ENCODE measurements at places on chromosomes 5 and 9. TPM values are rescaled to one million over a fixed set of nuclear protein-coding genes. Genes with fewer than 3 reads are reported as not detected.

- no peak for DNase-seq
These were observed 8.6 kb downstream of the G3BP1 start for GRCh38 chr5:151780348-151780747.

GRCh38 chr9:96621618-96622017 is 2.0 kb upstream of the CDC14B start:
- no peak for DNase-seq

OR1J2 gene
- total RNA-seq, result not detected

GRCh38 chr5:74081126-74081525 is 455.1 kb downstream of the ARHGEF28 start:
- DNase-seq, result no peak

DNA sequence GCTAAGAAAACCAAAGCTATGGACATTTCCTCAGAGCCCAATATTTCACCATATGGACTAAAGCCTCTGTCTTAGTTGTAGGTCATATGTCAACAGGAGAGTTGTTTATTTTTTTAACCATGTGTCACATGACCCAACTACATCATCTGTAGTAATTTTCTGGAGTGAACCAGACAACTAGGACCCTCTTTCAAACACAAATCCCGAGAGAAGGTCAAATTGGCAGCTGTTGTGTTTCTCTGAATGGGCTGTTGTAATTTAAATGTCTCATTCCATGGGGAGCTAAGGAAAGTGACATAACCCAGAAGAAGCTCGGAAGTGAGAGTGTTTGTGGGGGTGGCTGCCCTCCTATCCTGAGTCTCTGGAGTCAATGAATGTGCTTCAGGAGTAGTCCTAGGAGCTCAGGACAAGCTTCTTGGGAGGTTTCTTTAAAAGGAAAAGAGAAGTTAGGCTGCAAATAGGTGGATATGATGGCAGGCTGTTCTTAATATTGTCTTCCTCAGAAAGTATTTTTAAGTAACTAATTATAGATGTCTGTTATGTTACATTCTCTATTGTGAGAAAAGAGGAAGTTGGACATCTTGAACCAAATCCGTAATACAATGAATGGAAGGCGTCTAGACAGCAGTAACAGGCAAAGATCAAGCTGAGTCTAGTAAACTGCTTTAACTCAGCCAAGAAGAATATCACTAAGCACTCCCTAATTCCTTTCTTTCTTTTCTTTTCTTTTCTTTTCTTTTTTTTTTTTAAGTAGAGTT is 50.1 kb downstream of the TMEM167A start:
- no peak for DNase-seq

SPATA31C1 gene
- total RNA-seq, result not detected

- DNase-seq, result no peak
These were observed 345.7 kb downstream of the TLE4 start for GRCh38 chr9:79917421-79917820.

- no peak for DNase-seq
These were observed 58.3 kb downstream of the PTTG1 start for GRCh38 chr5:160479926-160480325.

DNA sequence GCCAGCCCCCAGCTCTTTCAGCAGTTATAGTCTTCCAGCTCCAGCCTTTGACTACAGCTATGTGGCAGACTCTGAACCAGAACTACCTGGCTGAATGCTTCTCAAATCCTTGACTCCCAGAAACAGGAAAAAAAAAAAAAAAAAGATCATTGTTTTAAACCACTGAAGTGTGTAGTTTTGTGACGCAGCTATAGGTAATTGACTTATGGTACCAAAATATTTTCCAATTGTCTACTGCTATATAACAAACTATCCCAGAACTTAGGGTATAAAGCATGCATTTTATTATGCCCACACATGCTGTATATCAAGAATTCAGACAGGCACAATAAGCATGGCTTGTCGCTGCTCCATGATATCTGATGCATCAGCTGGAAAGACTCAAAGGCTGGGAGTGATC is 127.1 kb upstream of the POC5 start:
- DNase-seq, result no peak

- no peak for DNase-seq
These were observed 29.5 kb downstream of the TGFBI start for GRCh38 chr5:136058039-136058971.

- DNase-seq, result no peak
These were observed 356.4 kb upstream of the EDIL3 start for GRCh38 chr5:84741056-84741455.

DNA sequence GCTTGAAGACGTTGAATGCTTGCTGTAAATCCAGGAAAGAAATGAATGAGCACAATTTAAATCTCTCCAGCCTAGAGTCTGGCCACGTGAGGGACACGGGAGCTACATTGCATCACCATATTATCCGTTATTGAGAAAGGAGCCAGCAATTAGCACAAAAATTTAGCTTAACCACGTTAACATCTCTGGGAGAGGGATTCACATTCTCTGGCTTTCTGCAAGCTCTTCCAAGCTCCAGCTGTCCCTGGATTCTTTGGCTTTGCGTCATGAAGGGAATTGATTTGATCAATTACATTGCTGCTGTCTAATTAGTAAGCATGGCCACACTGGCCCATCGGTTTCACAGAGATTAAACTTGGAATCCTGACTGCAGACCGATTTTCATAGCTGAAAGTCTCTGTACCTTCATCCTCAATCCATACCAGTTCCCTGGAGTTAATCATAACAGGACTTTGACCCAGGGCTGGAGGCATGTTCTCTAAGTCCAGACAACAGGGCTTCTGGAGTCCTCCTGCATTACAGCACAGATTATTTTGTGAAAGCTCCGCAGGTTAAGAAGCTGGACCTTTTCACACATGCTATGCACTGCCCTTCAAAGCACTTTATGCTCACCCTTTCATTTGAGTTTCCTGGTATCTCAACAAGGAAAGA is 31.6 kb downstream of the ADRA1B start:
- no peak for DNase-seq

GABRA1 gene
- not detected for total RNA-seq

IRX2 gene
- not detected for total RNA-seq

CDO1 gene
- not detected for total RNA-seq

GRCh38 chr9:4009006-4009511 is 290.8 kb downstream of the GLIS3 start:
- no peak for DNase-seq

DNA sequence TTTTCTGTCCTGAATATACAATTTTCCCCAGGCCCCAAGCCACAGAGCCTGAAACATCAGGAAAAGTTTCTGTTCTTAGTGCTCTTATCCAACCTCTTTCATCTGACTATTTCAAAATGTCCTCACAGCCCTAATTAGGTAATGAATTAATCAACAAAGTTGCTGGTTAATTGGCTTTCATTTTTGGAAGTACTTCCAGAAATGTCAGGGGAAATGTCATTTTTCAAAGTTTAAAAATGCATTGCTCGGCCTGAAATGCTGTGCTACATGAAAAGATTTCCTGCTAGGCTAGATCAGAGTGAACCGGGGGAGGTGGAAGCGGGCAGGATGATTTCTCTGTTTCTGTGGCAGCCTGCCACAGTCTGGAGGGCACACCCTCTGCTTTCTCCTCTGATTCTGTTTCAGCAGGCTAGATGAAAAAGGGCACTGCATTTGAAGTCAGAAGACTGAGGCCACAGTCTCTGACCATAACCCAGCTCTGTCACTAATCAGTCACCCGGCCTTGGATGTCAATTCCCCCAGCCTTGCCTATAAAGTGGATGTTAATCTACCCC is 55.9 kb upstream of the BARX1 start:
- DNase-seq, result peak; percentile 14

Measured in activated CD4-positive, alpha-beta T cell treated with anti-CD3 and anti-CD28 coated beads, Interleukin-2, amount 10 ng/mL, durations not matched to agents 7 days and 5 days (primary cell).